ENCODE measurements at places on chromosomes 4 and X.

DNA sequence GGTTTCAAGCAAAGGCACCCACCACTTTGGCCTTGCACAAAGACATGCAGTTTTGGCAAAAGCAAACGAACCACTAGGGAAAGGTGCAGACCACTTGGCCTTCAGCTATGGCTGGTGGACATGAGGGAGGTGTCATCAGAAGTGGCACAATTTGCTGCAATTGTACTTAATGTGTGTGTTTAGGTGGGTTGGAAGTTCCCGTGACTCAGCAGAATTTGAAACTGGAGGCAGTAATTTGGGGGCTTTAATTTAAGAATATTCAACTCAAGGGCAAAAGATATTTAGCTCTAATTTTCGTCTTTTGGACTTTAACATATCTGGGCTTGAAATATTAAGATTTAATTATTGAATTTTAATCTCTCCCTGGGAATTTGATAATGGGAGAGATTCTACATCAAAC, 115.6 kb upstream of the NOCT start:
- DNase-seq, result no peak

- no peak for DNase-seq
Measured at GRCh38 chr4:83112231-83112630, 2.3 kb downstream of the PLAC8 start.

GRCh38 chr4:66688674-66689073, 856.6 kb downstream of the CENPC start:
- DNase-seq, result no peak

GRCh38 chr4:19596342-19596741, 655.4 kb upstream of the SLIT2 start:
- no peak for DNase-seq

GRCh38 chr4:154164931-154165839, 326.4 kb downstream of the DCHS2 start:
- no peak for DNase-seq

DNA sequence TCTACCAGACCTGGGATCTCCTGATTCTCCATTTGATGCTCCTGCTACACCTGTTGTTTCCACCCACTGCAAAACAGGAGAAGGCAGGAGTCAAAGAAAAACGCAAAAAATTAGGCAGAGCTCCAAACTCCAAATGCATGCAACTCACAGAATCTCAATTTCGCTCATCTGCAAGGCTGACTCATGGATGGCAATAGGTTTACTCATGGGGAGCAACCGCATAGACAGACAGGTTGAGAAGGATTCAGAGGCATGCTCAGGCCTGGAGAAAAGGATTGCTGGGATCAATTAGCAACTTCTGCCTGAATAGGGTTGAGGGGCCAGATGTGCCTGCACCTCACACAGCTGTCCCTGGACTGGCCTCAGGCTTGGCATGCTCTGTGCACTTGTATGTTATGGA, 231.0 kb downstream of the LDB2 start:
- no peak for DNase-seq

GRCh38 chr4:109816082-109816442, 500 bp downstream of the GAR1 start:
- DNase-seq, result no peak
